ENCODE measurements at places on chromosomes 12 and 14.

GRCh38 chr14:41362139-41362538 is 244.5 kb upstream of the LRFN5 start:
- no peak for ATAC-seq

- no peak for ATAC-seq
These were observed 29.6 kb downstream of the EEA1 start for GRCh38 chr12:92899386-92900001.

GRCh38 chr12:18754124-18754707 is 16.3 kb downstream of the CAPZA3 start:
- no peak for ATAC-seq

DNA sequence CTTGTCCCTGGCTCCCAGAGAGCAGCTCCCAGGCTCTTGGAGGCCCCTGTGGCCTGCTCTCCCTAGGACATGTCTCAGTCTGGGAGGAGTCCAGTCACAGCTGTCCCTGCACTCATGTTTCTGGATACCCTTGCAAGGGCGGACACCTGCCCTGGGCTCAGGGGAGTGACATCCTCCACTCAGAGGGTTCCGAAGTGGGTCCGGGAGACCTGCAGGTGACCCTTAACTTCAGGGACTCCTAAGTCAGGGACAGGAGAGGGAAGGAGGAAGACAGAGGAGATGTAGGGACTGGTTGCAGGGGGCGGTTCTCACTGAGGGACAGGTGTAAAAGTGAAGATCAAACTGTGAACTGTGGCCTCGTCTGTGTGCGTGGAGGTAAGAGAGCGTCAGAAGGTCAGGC is 37.6 kb downstream of the CACNA2D4 start:
- ATAC-seq, result no peak

DNA sequence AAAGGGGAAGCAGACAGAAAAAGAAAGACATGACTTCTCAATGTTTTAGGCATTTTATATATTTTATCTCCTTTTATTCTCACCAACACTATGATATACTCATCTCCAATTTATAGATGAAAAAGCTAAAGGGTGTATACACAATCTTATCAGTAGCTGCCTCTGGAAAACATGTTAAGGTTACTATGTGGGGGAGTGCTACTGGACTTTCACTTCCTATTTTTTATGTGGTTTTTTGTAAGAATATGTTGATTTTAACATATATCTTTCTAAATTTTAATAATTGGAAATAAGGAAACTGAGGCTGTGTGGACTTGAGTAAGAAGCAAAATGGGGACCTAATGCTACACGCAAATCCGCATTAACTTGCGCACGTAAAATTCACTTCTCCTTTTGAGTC is 99.6 kb upstream of the PDE3A start:
- ATAC-seq, result no peak

- no peak for ATAC-seq
These were observed 908.6 kb upstream of the MDGA2 start for GRCh38 chr14:48584031-48584430.

DNA sequence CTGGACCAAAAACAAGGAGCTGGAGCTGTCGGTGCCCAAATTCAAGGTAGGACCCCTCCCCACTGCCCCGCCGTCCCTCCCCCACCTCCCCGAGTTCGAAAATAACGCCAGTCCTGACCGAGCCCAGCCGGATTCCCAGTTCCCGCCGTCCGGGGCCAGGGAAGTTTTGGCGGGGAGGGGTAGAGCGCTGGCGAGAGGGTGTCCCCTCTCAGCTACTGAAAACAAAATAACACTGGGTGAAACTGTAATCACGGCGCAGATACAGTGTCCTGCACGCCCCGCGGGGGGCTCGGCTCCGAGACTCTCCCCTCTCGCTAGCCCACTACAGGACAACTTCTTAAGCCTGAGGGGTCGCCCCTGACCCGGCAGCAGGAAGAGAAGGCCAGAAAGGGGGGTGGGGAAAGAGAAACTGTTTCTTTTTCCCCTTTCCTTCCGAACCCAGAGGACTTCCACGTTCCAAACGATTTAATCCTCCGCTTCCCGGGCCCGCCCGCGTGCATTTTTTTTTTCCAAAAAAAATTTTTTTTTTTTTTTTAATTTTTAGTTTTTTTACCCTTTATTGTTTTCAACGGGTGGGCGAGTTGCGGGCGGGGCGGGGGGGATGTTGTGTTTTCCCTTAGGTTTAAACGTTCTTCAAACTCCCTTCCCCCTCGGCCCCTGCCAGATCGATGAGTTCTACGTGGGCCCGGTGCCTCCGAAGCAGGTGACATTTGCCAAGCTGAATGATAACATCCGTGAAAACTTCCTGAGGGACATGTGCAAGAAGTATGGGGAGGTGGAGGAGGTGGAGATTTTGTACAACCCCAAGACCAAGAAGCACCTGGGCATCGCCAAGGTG is 1.6 kb downstream of the SETD1B start:
- ATAC-seq, result no peak

GRCh38 chr12:90574676-90575075 is 380.3 kb downstream of the CCER1 start:
- ATAC-seq, result no peak

- no peak for ATAC-seq
These were observed 27.9 kb downstream of the SYNE3 start for GRCh38 chr14:95488376-95489213.

- ATAC-seq, result no peak
These were observed 669.2 kb downstream of the DIO2 start for GRCh38 chr14:79542121-79542520.

- no peak for ATAC-seq
These were observed 805 bp upstream of the KRT7 start for GRCh38 chr12:52232203-52232673.

DNA sequence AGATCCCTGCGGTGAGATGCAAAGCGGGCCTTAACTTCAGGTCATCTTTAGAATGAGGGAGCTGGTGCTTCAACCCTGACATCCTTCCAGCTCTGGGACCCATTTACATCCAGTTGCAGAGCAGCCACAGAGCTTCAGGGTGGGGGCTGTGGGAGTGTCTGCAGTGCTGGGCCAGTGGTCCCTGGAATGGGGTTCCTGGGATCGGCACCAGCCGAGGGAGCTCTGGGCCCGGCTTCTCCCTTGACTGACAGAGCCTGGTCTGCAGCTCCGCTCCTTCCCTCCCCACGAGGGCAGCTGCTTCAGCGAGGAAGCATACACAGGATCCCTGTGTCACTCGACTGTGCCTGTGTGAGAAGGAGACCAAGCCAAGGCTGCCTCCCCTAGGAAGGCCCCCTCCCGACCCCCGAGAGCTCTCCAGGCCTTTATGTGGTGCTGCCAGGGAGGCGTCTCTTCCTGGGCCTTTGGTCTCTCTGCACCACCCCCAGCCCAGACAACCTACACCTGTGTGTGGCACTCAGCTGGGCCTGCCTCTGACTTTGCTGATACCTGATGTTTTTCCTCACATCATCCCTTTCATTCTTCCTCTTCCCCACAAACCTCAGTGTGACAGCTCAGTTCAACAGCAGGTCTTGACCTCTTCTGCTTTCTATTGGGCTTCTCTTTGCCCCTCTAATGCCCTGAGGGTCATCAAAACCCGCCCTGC is 48.1 kb upstream of the RIN3 start:
- no peak for ATAC-seq

DNA sequence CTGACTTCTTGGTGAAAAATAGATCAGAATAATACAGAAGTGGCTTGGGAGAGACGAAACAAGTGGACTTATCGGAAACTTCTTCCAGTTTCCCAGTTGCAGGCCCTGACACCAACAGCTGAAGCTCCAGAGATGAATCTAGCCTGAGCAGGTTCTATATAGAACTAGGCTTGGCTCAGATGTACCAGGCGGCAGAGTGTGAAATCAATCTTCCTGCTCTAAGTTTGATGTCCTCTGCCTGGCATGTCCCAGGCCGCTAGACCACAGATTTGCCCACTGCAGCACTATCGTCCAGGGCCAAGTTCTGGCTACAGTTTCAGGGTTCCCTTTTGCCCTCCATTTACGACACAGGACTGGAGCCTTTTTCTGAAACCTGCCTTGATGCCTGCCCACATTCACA is 91.3 kb upstream of the PLEKHA5 start:
- ATAC-seq, result no peak

GRCh38 chr12:2154050-2154449 is 101.3 kb downstream of the CACNA1C start:
- ATAC-seq, result no peak

- ATAC-seq, result no peak
These were observed 25.7 kb downstream of the TRAF3 start for GRCh38 chr14:102802834-102803523.

- no peak for ATAC-seq
These were observed 5.5 kb upstream of the SELPLG start for GRCh38 chr12:108638997-108639822.

DNA sequence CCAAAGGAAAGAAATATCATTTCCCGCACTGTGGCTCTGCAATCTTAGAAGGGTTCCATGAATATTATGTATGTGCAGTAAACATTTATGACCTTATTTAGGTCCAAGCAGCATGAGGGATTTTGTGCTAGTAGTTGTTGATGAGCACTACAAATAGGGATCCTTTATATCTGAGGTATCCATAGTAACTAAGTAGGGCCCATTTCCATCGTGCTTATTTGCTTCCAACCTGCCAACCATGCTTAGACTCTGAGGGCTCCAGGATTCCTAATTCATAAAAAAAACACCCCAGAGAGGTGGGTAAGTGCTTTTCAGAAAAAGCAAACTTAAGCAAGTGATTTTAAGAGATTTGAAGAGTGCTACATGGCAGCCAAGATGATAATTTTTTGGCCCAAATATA is 39.7 kb downstream of the HMGA2 start:
- no peak for ATAC-seq

DNA sequence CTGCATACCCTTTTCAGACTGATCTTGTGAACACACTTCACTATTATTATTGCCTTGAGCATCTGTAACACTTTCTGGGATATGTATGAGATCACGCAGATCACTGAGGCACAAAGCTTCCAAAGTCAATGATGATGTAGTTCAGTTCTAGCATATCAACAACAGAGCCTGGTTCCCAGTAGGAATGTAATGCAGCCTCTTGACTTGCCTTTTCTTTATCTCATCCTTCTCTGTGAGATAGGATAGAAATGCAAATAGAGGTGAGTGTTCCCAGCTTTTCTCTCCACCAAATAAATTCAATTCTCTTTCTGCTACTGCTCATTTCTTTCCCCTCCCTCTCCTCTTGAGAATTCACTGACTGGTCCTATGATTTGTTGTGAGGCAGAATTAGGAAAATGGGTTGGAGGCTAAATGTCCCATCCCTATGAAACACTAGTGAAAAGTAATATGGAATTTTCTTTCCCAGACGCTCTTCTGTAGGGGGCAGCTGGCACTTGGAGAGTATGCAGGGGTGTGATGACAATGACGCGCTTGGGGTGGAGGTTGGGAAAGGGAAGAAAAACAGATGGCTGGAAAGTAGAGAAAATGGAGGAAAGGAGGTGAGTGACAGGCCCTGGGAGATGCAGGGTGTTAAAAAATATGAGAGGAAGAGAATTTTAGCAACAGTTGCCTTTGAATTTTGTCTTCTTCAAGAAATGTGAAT is 96.0 kb upstream of the TMTC1 start:
- no peak for ATAC-seq

- ATAC-seq, result no peak
These were observed 8.3 kb upstream of the SP7 start for GRCh38 chr12:53344487-53344823.

DNA sequence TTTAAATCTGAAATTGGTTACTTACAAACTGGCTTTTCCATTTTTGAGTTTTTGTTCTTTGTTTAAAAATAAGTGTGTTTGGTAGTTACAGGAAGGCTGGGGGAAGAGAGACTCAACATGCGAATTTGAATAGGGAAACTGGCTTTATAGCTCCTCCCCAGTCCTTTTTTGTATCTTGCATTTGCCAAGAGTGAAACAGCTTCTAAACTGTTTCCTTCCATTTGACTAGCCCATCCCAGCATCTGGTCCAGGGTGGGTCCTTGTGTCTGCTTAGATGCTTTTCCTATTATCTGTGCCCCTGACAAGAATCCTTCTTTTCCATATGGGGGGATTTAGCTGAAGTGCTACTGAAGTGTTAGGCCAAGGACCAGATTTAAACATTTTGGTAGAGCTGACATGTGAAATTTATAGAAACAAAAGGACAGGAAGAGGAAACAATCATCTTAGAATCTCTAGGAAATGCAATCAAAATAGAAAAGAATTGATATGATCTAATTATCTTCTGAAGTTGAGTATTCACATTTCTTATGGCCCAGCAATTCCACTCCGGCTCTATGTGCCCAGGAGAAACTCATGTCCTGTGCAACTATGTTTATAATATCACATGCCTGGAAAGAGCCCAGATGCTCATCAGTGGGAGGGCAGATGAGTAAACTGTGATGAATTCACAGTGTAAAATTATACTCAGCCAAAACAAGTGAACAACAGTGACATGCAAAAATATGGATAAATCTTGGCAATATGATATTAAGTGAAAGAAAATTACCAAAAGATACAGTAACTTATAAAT is 7.4 kb downstream of the SMOC1 start:
- ATAC-seq, result no peak

DNA sequence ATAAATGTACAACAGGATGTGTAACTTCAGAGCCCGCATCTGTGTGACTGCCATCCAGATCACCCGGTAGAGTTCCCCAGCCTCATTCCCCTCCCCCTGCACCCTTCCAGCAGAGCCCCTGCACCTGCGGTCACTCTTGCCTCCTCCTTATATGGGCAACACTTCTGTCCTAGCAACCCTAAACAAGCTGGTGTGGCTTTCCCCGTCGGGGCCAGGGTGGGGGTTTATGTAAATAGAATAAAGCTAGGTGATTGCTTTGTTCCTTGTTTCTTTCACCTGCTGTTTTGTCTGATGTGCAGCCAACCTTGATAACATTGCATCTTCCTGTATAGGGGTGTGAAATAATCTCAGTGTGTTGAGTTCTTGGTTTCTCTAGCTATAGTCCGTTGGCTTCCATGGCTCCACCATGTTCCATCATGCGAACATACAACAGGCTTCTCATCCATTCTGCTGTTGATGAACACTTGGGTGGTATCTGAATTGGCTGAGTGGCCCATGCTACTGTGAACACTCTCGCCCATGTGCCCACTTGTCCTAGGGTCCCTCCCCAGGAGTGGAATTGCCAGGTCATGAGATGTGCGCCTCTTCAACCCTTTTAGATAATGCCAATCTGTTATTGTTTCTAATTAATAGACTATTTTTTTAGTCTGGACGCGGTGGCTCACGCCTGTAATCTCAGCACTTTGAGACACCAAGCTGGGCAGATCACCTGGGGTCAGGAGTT is 102.2 kb downstream of the KIF26A start:
- ATAC-seq, result no peak

- ATAC-seq, result no peak
These were observed 21.4 kb downstream of the CLSTN3 start for GRCh38 chr12:7151532-7151931.

Data from activated CD4-positive, CD25-positive, alpha-beta regulatory T cell treated with anti-CD3 and anti-CD28 coated beads, Interleukin-2, amount 50 U/mL, for 24 hours (primary cell).